ENCODE measurements at places on chromosomes 2 and 18.

- DNase-seq = no peak
Observed at GRCh38 chr2:30933496-30933895, 126.2 kb upstream of the CAPN13 start.

DNA sequence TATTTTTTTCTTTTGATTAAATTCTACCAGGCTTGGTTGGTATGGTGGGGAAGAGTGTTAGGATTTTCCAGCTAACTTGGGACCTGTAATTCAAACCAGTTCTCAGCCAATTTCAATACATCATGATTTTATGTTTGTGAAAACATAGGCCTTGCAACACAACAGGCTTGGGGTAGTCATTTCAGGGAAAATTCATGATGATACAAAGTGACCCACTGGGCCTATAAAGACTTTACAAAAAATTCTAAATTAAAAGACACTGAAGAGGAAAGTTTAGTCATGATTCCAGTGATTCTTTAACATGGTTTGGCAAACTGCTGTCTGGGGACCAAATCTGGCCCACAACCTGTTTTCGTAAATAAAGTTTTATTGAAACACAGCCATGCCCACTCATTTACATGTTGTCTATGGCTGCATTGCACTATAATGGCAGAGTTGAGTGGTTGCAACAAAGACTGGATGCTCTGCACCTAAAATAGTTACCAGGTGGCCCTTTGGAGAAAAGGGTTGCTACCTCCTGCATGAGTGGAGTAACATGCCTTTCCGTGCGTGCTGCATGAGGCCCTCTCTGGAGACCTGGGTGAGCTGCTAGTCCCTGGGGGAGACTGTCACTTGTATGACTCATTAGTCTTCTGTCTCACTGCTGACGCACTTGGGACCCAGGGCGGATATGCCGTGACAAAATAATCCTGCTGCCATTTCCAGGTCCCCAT, 73.6 kb downstream of the NPAS2 start:
- DNase-seq = no peak

DNA sequence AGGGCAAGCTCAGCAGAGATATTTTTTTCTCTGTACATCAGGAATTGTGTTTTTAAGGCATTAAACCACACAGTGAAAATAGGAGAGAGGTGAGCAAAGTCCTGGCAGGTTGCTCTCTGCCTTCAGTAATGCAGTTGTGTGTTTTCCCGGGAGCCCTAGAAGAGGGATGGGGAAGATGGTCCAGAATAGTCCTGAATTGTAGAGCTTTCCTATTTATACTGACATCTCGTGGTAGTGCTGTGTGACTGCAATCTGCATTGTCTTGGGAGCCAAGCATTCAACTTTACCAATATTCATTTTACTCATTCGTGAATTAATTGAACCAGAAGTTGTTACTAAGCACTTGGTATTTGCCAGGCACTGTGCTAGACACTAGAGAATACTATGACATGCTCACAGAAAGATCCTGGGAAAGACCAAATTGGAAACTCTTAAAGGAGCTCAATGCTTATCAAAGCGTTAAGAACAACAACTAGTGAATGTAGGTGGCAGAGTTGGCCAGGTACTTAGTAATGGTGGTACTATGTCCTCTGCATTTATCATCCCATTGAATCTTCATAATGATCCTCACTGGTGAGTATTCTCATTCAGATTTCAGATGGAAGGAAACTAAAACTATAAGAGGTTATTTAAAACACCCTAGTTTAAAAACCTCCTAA, 214.6 kb downstream of the TRIB2 start:
- no peak for DNase-seq

- DNase-seq = no peak
Observed at GRCh38 chr2:222563106-222563718, 92.7 kb downstream of the FARSB start.

- DNase-seq = no peak
Observed at GRCh38 chr2:64781711-64782390, 128.1 kb upstream of the SERTAD2 start.

DNA sequence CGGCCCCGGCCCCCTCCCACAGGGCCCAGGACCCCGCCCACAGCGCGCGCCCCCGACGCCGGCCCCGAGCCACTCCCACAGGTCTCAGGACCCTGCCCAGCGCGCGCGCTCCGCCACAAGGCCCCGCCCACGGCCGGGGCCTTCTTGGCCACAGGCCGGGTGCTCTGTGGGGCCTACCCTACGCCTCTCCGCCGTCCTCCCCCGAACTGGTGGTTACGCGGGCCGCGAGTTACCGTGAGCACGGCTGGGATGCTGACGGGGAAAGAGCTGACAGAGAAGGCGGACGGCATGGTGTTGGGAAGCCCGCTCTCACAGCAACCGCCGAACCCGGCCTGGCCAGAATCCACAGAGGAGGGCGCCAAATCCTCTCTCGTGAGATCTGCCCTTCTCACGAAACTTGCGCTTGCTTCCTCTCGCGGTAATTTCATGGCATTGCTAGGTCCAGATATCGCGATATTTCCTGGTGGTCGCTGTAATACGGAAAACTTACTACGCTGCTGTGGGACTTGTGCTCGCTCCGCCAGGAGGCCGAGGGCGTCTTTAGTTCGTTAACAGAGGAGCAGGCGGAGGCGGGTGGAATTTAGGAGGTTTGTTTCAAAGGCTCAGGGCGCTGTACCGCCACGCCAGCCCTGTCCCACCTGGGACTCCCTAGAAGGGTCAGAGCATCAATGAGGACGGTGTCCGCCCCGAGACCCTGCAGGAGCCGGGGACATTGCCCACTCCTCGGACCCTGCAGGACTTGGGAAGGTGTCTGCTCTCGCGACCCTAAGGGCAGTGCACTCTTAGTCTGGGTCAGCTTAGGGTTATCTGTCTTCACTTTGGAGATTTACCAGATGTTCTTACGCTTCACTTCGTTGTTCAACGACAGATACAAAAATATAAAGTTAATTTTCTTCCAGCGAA, at the start of gene TMEM18:
TSS of gene TMEM18 (minus strand) at position 351 of the 903 bp plus-strand sequence. CDS start at position 290, 61 bp downstream.
- DNase-seq = peak; percentile 94

DNA sequence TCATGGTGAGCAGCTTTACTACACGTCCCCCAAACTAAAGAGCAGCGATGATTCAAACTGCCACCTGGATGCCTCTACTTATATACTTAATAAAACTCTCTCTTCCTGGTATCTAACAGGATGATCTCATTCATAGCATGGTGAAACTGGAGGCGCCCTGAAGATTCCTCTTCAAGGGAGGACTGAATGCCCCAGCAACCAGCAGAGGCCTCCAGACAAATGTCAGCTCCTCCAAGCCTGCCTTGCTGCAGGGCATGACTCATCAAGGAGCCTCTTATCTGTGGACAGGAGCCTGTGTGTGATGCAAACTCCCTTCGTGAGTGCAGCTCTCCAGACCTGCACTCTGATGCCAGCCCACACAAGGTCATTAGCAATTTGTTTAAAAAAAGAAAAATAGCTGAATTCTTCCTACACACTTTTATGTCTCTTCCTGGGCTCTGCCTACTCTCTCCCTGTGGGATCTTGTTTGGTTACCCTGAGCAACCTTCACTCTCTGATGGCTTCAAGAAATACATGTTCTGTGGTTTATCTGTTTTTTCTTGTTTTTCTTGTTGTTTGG, 30.2 kb downstream of the LONRF2 start:
- peak; percentile 15 for DNase-seq

DNA sequence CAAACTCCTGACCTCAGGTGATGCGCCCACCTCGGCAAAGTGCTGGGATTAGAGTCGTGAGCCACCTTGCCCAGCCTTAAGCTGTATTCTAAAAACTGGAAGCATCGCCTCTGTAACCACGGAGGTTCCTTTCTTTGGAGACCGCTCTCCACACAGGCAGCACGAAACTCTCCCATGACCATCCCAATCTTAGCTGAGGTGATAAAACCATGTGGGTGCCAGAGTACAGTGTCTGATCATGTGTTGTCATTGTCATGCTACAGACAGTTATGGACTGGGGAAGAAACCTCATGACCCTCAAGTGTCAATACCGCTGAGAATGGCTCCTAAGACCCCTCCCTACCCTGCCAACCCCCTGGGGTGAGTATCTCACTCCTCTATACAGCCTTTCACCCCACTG, 41.4 kb upstream of the EPG5 start:
- DNase-seq = no peak

Measured in AML-193 (cell line).